ENCODE measurements at places on chromosomes 11 and 22.

- DNase-seq, result no peak
Observed at GRCh38 chr22:19760951-19761724, 560 bp downstream of the TBX1 start.

DNA sequence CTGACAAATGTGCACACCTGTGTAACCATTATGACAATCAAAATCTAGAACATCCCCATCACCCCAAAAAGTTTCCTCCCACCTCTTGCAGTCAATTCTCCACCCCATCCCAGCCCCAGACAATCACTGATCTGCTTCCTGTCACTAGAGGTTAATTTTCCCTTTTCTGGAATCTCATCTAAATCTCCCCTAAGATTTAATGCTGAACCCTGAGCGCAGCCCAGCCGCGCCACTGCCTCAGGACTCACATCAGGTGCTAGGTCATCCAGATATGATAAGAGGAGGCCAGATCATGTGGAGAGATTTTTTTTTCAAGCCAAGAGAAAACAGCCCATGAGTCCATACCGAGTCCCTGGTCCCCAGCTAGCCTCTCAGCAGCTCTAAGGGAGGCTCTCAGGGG, 4.3 kb upstream of the TMPRSS13 start:
- DNase-seq, result no peak

DNA sequence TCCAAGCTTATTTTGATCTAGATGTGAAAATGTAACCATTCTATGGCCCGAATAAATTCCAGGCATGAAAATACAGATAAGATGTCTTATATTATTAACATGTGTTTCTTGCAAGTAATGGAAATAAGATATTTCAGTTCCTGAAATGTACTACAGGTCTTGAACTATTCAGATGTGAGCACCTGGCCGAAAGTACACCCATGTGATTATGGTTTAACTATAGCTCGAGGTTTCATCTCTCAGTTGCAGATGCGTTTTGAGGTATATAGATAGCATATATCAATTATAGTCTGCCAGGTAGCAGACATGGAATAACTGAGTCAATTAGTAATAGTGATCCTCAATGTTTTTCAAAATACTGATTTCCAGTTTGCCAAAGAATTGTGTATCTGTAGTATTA, 68.3 kb downstream of the DDIAS start:
- DNase-seq, result no peak

GRCh38 chr22:36321797-36322601, 65.8 kb downstream of the MYH9 start:
- DNase-seq, result no peak

GRCh38 chr22:49028111-49028510, 799.6 kb downstream of the BRD1 start:
- no peak for DNase-seq

- no peak for DNase-seq
Observed at GRCh38 chr22:29817724-29818123, 20.4 kb downstream of the ASCC2 start.

- DNase-seq, result no peak
Observed at GRCh38 chr22:32240461-32240860, 14.7 kb downstream of the SLC5A4 start.

GRCh38 chr11:75077316-75077715, 19.4 kb downstream of the OR2AT4 start:
- DNase-seq, result no peak

GRCh38 chr11:110886288-110886970, 174.2 kb upstream of the ARHGAP20 start:
- no peak for DNase-seq

- DNase-seq, result no peak
Observed at GRCh38 chr22:23850136-23850611, 7.5 kb upstream of the SLC2A11 start.

- no peak for DNase-seq
Observed at GRCh38 chr11:130042093-130042591, 27.6 kb upstream of the APLP2 start.

- no peak for DNase-seq
Observed at GRCh38 chr22:24398409-24398808, 29.0 kb upstream of the ADORA2A start.

- DNase-seq, result no peak
Observed at GRCh38 chr11:69716891-69717747, 13.3 kb upstream of the FGF19 start.

All from erythroblast (primary cell).